Stromal cell of bone marrow (primary cell): ENCODE measurements at places on chromosomes 13 and 19.

- no peak for DNase-seq
These were observed 14.9 kb upstream of the IL4I1 start for GRCh38 chr19:49911381-49912145.

GRCh38 chr19:19409631-19410030 lies 4.2 kb downstream of the GATAD2A start:
- no peak for DNase-seq

- DNase-seq: no peak
These were observed 34.9 kb upstream of the POMP start for GRCh38 chr13:28623782-28624706.

- no peak for DNase-seq
These were observed 3.9 kb downstream of the SHKBP1 start for GRCh38 chr19:40580619-40581018.

DNA sequence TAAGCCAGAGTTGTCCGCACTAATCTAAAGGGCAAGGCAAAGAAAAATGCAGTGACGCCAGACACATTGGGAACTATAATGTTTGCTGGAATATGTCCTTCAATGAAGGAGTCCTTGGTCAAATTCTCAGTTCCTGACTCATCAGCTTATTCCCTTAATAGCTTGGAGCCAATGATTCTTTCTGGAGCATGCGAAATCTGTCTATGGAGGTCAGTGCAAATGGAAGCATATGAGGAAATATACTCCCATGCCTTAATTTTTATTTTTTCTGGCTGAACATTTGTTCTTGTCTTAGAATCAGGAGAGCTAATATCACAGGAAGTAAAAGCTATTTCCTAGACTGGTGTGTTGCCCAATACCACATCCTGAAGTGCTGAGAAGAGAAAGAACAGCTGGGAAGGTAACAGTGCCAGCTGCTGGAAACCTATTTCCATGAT lies 289.8 kb upstream of the SPRY2 start:
- peak; percentile 19 for DNase-seq

- DNase-seq: no peak
These were observed 661 bp upstream of the BABAM1 start for GRCh38 chr19:17266589-17266974.

- DNase-seq: no peak
These were observed 75.9 kb downstream of the RAB20 start for GRCh38 chr13:110485604-110486003.

DNA sequence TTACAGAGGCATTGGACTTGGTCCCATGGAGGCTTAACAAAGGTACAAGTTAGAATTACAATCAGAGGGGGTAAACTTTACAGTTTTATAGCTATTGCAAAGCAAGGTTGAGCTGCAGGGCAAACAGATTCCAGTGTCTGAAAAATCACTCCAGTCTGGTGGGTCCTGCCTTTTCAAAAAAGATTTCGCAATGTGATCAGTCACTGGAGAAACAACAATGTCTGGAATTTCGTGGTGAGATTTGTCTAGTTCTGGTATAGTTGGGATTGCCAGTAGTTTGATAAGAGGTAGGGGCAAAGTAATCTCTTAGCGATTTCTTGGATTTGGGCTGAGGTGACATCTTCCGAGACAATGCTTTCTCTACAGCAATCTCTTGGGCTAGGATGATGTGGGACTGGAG lies 1198.2 kb upstream of the PCDH9 start:
- DNase-seq: no peak
